Fibroblast of upper back skin (primary cell): ENCODE measurements at places on chromosomes 7 and 10.

GRCh38 chr7:101220295-101220694 is 2.3 kb downstream of the ZNHIT1 start:
- DNase-seq, result no peak

GRCh38 chr10:105706281-105707026 is 1065.4 kb downstream of the SORCS3 start:
- DNase-seq, result no peak

GRCh38 chr7:2159176-2159520 is 73.6 kb downstream of the MAD1L1 start:
- DNase-seq, result no peak

GRCh38 chr10:127498087-127498486 is 51.0 kb upstream of the NPS start:
- no peak for DNase-seq

- no peak for DNase-seq
Measured at GRCh38 chr7:31933481-31933880, 136.7 kb downstream of the PDE1C start.

GRCh38 chr10:50469288-50469687 is 154.5 kb downstream of the SGMS1 start:
- peak; percentile 59 for DNase-seq

GRCh38 chr7:48899932-48900331 is 24.4 kb upstream of the CDC14C start:
- DNase-seq, result no peak

DNA sequence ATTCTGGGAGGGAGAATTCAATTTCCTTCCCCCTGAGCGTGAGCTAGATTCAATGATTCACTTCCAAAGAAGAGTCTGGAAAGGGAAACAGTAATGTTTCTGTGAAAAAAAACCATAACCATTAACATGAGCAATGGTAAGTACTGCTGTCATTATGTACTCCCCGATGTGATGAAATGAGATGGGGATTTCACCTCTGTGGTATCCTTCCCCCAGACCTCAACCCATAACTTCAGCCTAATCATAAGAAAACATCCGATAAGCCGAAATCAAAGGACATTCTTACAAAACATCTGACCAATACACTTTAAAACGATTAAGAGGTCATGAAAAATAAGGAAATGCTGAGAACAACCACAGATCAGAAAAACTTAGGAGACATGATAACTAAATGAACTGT is 27.2 kb downstream of the EZH2 start:
- DNase-seq, result peak; percentile 42

GRCh38 chr7:104039363-104039762 is 49.9 kb upstream of the RELN start:
- no peak for DNase-seq

GRCh38 chr7:76198202-76198601 is 3.5 kb upstream of the SRRM3 start:
- DNase-seq, result no peak

- no peak for DNase-seq
Measured at GRCh38 chr10:7544203-7544602, 122.6 kb downstream of the ITIH5 start.

- DNase-seq, result no peak
Measured at GRCh38 chr10:14381475-14381874, 50.8 kb upstream of the FRMD4A start.

DNA sequence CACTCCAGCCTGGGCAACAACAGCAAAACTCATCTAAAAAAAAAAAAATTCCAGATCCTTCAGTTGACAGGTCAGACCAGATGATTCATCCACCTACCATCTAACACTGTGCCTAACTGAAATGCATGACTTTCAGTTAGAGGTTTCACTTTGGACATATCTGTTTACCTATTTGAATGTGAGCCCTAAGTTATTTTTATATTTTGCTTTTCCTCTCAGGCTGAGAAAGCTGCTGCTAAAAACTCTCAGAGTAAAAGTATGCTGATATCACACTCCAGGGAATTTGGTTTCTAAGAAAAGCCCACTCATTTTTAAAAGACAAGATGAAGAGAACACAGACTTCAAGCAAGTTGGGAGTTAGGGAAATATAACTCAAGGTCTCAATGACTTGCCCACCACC is 126.0 kb downstream of the SGMS1 start:
- DNase-seq, result peak; percentile 84

DNA sequence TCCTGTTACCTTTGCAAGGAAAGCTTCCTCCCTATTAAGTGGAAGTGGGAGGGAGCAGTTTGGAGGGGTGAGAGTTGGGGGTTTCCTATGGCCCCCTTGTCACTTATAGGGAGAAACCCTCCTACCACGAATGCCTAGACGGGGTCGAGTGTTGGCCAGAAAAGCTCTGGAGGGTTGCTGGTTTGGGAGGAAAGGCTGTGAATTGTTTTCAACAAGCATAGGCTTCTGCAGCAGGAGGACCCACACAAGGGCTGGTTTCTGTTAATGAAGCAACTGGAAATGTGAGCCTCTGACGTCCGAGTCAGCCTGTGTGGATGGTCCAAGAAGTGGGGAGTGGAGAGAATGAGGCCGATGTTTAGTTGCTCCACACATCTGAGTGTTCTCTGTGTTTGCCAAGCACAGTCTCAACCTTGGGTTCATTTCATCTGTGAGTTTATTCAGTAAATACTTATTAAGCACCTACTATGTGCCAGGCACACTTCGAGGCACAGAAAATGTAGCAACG is 37.3 kb upstream of the LEP start:
- DNase-seq, result no peak

- DNase-seq, result no peak
Measured at GRCh38 chr10:127798111-127798510, 61.1 kb downstream of the FOXI2 start.

DNA sequence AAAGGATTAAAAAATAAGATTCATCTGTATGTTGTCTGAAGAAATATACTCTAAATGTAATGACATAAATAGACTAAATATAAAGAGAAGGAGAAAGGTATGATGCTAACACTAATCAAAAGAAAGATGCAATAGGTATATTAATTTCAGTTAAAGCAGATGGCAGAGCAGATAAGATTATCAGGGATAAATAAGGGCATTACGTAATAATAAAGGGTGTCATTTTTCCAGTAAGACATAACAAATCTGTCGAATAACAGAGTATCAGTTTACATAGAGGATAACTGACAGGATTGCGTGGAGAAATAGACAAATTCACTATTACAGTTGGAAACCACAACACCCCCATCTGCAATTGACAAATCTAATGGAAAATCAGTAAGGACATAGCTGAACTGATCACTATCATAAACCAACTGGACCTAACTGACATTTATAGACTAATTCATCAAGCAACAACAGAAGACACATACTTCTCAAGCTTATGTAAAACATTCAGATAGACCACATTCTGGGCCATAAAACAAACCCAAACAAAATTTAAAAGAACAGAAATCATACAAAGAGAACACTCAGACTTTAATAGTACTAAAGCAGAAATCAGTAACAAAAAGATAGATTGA is 384.1 kb upstream of the COBL start:
- no peak for DNase-seq

DNA sequence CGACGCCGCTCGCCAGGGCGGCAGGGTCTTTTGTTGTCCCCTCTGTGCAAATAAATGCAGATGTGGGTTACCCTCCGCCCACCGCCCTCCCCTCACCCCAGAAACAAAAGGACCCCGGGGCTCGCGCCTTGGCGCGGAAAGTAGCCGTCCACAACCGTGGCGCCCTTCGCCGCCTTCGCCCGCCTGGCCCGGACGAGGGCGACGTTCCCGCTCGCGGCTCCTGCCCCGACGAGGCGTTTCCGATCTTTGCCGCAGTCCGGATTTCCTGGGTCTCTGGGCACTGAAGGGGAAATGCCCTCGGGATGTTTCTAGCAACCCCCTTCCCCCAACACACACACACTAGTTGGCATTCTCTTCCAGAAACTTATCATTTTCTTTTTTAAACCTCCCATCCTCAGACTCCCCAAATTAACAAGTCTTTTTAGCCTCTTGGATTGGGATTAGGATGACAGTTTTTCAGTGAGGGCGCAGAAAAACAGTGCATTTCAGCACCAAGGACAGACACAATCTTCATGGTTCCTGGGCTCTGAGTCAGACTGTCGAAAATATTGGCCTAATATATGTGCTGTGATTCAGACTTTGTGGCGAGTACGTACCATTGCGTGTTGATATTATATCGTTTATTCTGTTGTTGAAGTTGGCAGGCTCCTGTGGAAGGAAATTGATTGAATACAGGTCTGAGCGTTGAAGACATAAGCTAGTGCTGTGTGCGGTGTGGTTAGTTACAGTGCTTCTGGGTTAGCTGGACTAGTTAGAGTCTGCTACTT is 771 bp downstream of the PHYHIPL start:
- DNase-seq, result peak; percentile 90

GRCh38 chr7:26743205-26743604 is 121.2 kb downstream of the SKAP2 start:
- no peak for DNase-seq

DNA sequence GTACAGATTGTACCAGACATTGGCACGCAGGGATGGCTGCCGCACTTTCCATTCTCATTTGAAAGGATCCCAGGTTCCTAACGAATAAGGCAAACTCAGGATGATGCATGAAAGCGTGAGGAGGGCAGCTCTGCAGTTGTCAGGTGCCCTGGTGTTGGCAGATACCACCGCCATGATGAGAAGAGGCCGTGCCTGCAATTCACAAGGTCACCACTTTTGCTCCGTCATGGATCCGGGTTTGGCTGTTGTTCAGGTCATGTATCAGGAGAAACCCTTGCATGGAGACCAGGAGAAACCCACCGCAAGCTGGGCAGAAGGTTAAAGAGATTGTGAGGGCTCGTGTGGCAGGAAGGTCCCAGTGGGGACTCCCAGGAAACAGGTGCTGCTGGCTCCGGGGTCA is 233.2 kb downstream of the KLF6 start:
- DNase-seq, result no peak

DNA sequence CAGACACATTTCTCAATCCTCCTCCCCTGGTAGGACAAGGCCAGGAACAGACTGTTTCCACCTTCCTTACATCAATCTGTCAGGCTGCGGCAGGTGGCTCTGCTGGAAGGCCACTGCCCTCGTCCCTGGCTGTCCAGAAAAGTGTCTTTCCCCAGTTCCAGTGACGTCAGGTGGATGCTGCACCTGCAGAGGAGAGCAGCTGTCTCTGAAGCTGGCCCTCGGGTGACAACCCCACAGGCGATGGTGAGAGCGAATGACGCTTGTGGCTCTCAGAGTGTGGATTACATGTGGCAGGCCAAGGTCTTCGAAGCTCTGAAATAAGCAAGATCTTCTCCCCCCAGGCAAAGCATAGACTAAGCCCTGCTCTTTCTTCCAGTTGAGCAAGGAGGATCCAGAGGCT is 146.9 kb upstream of the RET start:
- DNase-seq, result no peak

- no peak for DNase-seq
Measured at GRCh38 chr10:118925404-118926071, 104.0 kb upstream of the NANOS1 start.

GRCh38 chr10:50805981-50806622 is 66.4 kb downstream of the ASAH2B start:
- DNase-seq, result no peak

DNA sequence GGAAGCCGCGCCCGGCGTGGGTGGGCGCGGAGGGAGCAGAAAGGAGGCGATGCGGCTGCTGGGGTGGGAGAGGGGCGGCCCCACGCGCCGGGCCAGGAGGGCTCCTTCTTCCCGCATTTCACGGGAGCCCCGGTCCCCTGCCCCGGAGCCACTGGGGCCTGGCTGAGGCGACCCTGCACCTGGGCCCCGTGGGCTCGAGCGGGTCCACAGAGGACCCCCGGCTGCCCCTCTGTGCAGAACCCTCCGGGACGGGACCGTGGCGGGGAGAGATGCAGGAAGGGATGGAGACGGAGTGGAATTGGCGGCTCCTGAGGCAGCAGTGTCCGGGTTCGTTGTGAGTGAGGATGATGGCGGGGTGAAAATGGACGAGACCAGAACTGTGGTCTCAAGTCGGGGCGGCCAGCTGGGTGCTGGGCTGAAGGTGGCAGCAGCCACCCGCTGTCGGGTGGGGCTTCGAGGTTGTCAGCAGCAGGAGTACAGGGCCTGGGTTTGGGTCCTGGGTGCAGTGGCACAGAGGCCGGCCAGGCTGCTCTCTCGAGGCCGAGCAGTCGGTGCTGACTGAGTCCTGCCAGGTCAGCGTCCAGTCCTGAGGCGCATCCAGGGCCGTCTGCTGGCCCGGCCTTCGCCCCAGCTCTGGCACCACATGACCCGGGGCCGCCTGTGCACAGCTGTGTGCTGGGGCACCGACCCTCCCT is 80.4 kb downstream of the VIPR2 start:
- DNase-seq, result no peak

GRCh38 chr10:68594405-68594804 is 34.3 kb downstream of the TET1 start:
- DNase-seq, result peak; percentile 53

- DNase-seq, result no peak
Measured at GRCh38 chr7:44081266-44081748, 1.0 kb downstream of the POLM start.

- DNase-seq, result peak; percentile 43
Measured at GRCh38 chr10:68826764-68827591, at the start of gene STOX1. STOX1 (plus strand) TSS chr10:68827531; CDS start chr10:68827624, 93 bp downstream.

- no peak for DNase-seq
Measured at GRCh38 chr10:95759233-95759826, 3.4 kb downstream of the ENTPD1 start.

- no peak for DNase-seq
Measured at GRCh38 chr7:149454006-149454405, 6.9 kb downstream of the ZNF777 start.

DNA sequence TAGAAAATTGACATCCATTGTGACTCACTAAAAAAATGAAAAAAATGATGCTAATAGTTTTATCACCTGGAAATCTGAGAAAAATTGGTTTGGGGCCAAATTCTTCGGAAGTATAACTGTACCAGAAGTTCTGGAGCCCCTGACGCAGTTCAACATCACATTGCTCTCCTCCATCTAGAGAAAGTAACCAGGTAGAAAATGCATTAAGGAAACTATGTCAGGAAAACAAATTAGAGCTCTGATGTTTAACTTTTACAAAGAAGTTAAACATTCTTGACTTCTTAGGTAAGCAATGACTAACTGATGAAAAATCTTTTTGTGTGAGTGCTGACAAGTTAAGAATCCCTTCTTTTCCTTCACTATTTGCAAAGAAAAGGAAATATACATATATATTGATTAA is 61.1 kb upstream of the TMEM196 start:
- DNase-seq, result no peak

DNA sequence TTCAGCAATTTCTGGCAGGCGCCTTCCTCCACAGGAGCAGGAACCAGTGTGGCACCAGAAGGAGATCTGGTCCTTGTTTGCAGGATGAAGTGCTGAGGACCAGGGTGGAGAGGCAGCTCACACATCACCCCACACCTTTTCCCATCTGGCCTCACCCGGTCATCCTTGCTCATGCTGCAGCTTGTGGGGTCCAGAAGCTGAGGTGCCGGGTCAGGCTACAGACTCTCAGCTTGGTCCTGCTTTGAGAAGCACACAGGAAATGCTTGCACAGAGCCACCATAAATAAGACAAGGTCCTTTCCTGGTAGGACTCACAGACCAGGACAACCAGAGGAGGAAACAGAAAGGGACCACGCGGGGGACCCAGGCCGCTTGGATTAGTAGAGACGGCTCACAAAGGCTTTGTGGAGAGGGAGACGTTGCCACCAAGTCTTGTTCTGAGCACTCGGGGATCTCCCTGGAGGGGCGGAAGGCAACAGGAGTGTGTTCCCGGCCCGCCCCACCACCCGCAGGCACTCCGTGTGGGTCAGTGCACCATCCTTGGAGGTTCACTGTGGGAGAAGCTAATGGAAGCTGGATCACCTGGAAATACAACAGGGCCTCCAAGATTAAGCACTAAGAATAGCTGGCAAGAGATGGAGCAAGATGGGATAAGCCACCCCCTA is 29.6 kb upstream of the EN2 start:
- no peak for DNase-seq
